Activated CD8-positive, alpha-beta memory T cell treated with anti-CD3 and anti-CD28 coated beads for 1 hour (primary cell): ENCODE measurements at places on chromosomes 11 and 22.
A peak's percentile ranks its signal among the peaks of the same experiment; 100 is the strongest.

DNA sequence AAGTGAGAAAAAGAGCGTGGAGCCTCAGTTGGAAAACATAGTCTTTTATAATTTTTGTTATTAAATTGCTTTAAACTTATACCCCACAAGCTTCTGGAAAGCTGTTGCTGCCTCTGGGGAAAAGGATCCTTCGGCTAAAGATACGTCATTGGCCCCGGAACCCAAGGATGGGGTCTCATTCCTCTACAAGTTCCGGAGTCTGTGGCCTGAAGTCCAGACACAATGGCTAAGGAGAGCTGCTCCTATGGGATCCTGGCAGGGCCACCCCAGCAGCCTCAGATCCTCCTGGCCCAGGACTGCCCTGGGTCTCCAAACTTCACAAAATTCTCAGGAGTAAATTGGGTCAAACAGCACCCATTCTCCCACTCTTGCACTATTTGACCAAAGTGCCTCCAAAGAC lies 5.9 kb downstream of the WT1 start:
- DNase-seq = no peak

DNA sequence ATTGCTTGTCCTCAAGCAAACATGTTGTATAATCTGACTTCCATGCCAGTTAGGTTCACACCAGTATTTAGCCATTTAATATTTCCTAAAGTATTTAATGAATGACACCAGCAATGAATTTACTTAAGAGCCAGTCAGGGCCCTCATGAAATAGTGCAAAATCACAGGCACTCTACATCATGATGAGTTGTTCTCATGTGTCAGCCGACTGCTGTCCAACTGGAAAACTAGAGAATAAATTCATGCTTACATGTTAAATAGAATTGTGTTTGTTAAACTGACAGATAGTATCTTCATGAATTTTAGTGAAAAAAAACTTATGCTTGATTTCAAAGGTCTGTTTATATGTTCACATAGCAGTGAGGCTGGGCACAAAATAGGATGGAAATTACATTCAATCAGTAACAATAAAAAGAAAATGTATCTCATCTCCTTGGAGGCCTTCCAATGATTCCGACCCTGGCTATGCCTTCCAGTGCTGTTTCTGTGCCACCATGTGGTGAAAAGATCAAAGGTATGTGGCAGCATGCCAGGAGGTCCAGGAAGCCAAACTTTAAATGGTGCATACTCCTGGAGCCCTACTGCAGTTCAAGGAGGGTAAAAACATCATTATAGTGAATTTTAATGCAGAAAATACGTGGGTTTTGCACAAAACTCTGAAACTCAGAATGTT lies 45.2 kb downstream of the CTSC start:
- DNase-seq = no peak

DNA sequence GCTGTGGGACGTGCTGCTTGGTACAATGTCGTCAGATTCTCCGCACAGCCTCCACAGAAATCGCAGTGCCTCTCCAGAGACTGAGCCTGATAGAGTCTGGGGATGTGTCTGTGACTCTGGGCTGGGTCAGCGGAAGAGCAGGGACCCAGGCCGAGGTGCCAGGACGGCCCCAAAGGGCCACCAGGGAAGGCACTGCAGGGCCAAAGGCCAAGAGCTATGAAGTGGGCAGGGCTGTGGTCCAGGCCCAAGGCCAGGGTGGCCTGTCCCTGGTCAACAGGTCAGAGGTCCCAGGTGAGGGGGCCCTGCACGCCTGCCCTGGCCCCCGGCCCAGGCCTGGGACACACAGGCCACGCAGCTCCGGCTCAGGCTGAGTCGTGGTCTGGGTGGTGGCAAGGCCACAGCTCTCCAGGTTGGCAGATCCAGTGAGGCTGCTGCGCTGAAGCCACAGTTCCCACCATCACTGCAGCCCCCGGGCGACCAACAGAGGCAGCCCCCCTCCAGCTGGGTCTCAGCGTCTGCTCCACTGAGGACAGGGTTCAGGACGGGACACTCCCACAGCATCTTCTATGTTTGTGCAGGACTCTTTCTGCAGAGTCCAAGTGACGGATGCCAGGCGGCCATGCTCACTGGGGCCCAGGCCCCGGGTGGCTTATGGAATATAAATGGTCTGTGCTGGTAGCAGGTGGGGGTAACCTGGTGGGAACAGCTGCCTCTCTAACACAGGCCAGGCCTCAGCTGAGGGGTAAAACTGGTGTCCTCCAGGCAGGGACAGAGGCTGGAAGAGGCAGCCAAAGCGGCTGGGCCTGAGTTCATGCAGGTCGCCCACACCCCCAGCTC lies 4.8 kb upstream of the PIM3 start:
- DNase-seq = no peak

DNA sequence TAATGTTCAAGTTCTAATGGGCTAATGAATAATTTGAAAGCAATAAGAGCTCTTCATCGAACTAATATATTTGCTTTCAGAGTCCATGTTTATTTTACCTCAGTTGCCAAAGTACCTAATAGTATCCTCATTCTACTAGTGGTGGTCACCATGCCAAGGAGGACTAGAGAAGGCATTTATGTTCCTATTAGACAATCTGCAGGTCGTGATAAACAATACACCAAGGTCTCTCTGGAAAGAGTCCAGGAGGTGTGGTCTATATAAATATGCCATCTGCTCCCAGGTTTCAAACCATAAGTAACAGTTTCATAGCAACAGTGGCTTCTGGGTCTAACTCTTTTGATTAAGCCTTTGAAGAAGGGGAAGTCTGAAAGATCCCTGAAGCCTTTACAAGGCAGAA lies 42.9 kb downstream of the ARFGAP3 start:
- DNase-seq = no peak

- no peak for DNase-seq
These were observed 44.9 kb upstream of the RBFOX2 start for GRCh38 chr22:36073476-36073875.

GRCh38 chr11:119497717-119498116 lies 74.7 kb upstream of the THY1 start:
- no peak for DNase-seq

DNA sequence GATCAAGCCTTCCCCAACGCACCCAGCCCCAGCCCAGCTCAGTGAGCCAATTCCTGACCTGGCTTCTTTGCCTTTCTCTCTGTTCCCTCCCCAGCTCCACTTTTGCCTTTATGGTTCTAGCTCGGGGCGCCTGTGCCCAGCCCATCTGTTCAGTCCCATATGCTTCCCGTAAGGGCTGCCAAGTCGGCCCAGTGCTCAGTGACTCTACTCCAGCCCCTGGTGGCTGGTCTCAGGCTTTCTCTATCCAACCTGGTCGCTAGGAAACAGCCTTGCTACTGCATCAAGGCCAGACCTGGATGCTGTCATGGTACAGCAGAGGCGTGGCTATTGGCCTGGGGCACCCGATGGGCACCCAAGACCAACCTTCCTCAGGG lies 178.0 kb downstream of the DSCAML1 start:
- DNase-seq = no peak

- no peak for DNase-seq
These were observed 255.8 kb downstream of the TBC1D22A start for GRCh38 chr22:47018010-47018910.

DNA sequence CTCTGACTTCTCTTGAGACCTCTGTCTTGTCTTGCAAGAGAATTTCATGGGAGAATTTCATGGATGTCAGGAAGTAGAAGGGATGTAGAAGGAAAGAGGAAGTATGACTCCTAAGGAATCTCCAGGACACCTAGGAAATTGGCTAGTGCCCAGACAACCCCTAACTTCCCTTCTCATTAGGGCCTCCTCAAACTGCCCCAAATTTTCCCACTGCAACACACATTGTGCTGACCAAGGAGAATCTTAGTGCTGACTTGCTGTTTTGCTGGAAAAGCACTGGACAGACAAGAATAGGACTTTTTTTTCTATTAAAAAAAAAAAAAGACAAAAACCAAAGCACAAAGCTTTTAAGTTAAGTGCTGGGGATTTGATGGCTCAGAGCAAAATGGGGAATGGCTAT lies 236.1 kb upstream of the CADM1 start:
- DNase-seq = no peak

DNA sequence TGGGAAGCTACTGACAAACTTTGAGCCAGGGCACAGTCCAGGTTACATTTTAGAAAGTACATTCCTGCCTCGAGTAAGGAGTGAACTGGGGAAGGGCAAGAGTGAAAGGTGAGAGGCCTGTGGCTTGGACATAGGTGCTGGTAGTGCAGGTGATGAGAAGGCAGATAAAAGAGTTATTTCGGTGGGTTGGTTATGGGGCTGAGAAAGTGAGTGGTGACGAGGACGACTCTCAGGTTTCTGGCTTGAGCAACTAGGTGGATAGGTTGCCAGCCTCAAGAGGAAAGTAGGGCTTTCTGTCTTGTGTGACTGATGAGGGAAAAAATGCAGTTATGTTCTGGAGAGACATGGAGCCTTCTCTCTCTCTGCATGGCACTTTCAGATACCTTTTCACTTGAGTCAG lies 3.7 kb downstream of the POLR2F start:
- DNase-seq = no peak

- no peak for DNase-seq
These were observed 5.5 kb upstream of the TMPRSS6 start for GRCh38 chr22:37115032-37115431.

DNA sequence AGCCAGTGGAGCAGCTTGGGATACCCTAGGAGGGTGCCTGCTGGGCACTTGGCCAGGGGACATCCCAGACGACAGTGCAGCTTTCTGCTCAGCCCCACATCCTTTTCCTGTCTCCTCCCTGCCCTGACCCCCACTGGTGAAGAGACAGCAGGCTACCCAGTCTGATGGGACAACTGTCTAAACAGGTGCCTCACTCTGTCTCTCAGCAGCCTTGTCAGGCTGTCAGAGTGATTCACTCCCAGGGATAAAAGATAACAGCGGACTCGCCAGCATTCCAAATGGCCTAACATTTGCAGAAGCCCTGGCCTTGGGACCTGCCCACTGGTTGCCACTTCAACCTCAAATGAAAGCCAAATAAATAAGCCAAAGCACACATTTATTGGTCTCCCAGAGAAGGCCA lies 318.6 kb upstream of the PLET1 start:
- DNase-seq = no peak

DNA sequence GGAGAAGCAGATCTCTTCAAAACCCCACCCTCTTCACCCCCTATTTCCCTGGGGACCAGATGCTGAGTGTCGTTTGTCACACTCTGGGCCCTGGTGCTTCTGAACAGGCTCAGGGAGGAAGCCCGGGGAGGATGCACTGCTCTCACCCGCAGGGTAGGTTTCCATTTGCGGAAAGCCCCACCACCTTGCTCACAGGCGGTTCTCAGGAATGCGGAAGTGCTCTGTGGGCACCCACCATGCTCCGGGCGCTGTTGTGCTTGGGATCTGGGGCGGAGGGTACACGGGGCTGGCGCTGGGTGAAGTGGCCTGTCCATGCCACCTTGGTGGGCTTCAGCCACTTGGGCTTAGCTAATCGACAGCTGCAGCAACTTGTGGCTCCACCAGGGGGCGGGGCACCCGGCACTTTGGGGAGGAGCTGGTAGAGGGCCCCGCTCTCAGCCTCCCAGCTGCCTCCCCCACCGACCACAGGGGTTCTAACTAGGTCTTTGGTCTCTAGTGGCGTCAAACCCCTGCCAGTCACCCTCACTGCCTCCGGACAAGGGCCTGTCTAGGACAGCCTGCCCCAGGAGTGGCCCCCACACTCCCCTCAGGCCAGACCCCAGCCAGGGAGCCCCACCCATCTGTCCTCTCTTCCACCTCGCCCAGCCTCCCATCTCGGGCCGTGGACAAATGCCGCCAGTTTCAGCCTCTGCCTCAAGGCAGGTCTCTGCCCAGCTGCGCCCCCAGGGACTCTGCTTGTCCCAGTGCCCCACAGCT lies 7.4 kb downstream of the NDUFV1 start:
- DNase-seq = peak; percentile 58

DNA sequence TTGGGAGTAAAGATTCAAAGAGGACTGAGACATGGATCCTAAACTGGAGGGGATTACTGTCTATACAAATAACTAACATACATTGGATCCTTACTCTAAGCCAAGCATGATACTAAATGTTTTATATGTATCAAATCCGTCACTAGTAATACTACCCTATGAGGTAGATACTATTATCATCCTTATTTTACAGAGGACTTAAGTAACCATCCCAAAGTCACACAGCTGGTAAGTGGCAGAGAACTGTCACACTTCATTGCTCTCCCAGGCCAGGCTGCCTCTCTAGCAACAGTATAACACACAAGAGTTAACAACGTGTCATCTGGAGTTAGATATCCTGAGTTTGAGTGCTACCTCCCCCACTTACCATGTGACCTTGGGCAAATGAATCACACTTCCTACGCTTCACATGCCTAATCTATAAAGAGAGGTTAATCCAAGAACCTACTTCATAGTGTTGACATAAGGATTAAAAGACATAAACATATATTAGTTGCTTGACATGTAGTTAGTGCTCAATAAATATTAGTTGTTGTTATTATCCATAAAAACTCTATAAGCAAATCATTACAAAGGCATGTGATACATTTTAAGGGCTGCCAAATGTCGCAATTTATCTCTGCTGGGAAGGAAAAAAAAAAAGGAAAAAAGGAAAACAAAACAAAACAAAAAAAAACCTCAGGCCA lies 33.8 kb upstream of the SPON1 start:
- no peak for DNase-seq

DNA sequence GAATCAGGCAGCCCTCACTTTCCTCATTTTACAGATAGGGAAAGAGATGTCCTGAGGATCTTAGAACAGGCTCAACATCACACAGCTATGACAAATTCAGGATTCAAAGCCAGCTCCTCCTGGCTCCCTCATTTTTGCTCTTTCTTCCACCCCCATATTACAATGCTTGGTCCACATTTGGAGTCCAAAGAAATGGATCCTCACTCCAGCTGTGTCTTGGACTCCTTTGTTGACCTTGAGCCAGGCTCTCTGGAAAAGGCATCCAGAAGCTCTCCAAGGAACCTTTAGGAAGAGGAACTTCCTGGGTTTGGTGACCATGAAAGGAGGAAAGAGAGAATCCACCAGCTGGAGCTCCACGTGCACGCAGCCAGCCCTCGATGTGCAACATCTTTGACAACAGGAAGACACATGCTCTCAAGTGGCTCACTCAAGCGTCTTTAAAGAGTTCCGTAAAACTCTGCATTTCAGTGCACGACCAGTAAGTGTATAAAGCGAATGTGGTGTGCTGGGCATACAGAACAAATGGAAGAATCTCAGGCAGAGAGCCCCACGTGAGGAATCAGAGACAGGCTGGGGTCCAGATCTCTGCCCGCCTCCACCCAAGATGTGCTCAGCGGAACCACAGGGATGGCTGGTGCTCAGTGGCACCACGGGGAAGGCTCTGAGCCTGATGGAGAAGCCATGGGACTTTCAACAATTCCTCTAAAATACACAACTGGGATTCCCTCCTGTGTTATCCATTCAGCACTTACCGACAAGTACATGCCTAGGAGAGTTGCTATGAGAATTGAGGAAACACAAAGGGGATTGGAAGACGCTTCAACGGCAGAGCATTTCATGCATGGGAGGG lies 48.4 kb downstream of the ISX start:
- no peak for DNase-seq

- DNase-seq = no peak
These were observed 10.9 kb downstream of the ACO2 start for GRCh38 chr22:41479671-41480396.
